ENCODE measurements at places on chromosomes 7 and 10. TPM values are rescaled to one million over a fixed set of nuclear protein-coding genes. Genes with fewer than 3 reads are reported as not detected.

GRCh38 chr7:116052006-116052405, 21.4 kb upstream of the TFEC start:
- no peaks in the 10 kb centered on the region for H3K4me1 ChIP-seq
- H3K27me3 ChIP-seq = no peaks in the 10 kb centered on the region
- DNase-seq = no peak
- no peaks in the 10 kb centered on the region for H3K36me3 ChIP-seq
- no peak overlapping the region for H3K27ac ChIP-seq

GRCh38 chr7:22287412-22287811, 69.5 kb downstream of the RAPGEF5 start:
- DNase-seq = no peak
- H3K4me3 ChIP-seq = no peak overlapping the region
- H3K27me3 ChIP-seq = no peaks in the 10 kb centered on the region
- no peaks in the 10 kb centered on the region for H3K36me3 ChIP-seq
- H3K4me1 ChIP-seq = no peaks in the 10 kb centered on the region

Gene SLC16A9
- total RNA-seq = 63.8 TPM

Gene WNT2
- total RNA-seq = 0.13 TPM

- no peaks in the 10 kb centered on the region for H3K4me1 ChIP-seq
- peak; percentile 30 for DNase-seq
- H3K27me3 ChIP-seq = no peaks in the 10 kb centered on the region
- H3K4me3 ChIP-seq = no peak overlapping the region
- no peak overlapping the region for H3K27ac ChIP-seq
- H3K36me3 ChIP-seq = no peaks in the 10 kb centered on the region
Measured at GRCh38 chr7:102321351-102322201, 34.7 kb downstream of the SPDYE6 start.
